Stimulated activated CD4-positive, alpha-beta T cell treated with anti-CD3 and anti-CD28 coated beads, Interleukin-1b, Interleukin-23, amount 100 ng/mL, for 4 hours (primary cell): ENCODE measurements at places on chromosomes 6 and 20.

DNA sequence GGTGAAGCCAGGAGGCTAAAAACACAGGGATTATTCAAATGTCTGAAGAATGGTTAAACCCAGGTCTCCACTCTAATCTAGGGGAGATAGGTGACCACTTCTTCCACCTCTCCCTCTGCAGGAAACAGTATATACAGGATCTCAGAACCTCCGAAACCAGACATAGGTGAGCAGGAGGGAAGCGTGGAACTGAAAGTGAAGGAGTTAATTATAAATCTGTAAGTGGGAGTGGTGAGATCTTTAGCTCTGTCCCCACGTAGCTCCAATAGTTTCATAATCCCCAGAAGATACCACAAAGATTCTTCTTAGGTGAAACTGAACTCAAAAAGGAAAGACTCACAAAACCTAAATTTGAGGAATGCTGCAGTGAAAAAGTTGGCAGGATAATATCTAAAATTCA is 76.8 kb downstream of the THEMIS start:
- DNase-seq: no peak

GRCh38 chr20:50310673-50311051 is 120.0 kb downstream of the CEBPB start:
- DNase-seq: no peak

- DNase-seq: no peak
Measured at GRCh38 chr20:24465730-24466129, 3.7 kb upstream of the SYNDIG1 start.

DNA sequence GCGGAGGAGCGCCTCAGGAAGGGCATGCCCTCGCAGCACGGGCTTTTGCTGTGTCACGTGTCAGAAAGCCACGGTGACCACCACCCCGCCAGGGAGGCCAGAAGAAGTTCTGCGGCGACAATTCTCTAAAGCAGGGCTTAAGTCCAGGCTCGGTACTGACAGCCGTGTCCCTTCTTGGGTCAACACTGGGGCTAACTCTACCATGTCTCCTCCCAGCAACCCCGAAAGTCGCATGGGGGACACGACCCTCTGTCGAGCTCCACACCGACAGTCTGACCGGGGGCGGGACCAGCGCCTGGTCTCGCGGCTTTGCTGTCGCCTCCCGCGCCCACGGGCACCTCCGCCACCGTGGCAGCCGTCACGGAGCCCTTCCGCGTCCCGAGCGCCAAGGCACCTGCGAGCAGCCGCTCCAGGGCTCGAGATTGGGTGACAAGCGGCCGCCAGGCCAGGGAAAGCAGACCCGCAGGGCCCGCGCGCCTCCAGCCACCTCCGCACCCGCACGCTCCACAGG is 534 bp downstream of the NANP start:
- peak; percentile 25 for DNase-seq

GRCh38 chr20:2103461-2104153 is 2.0 kb downstream of the STK35 start:
- no peak for DNase-seq

GRCh38 chr20:42183147-42183546 is 565.0 kb upstream of the CHD6 start:
- no peak for DNase-seq

- DNase-seq: no peak
Measured at GRCh38 chr6:14016432-14016831, 91.7 kb downstream of the RNF182 start.

GRCh38 chr6:29964887-29965562 is 22.7 kb downstream of the HLA-A start:
- peak; percentile 68 for DNase-seq

DNA sequence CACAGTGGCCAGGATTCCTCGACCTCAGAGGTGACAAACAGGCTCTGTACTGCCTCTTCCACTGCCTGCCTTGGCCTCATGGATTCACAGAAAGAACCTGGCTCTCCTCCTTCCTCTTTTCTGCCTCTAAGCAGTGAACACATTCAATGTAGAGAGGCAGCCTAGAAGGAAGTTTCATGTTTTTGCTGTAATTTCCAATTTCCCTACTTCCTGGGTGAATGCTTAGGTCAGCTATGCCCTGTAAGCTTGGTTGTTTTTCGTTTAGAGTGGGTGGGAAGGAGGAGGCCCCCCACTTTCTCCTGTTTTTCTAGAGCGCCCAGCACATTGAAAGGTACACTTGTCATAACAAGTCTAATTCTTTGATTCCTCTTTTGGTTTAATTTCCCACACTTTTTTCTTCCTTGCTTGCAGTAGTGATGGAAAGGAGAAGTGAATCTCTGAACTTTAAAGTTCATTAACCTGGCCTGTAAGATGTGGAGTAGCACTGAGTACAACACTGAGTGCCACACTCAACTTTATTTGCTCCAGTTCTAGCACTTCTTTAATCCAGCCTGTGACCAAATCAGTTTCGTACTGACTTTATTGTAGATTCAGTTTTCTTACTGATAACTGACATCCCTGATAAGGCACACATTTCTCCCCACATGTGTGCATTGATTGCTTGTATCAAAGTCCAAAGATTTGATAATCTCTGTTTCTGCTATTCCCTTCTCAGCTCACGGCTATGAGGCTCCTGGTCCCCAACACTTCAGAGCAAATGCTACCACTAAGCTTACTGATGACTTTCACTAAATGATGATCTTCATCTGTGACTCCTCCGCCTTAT is 100.0 kb upstream of the MAN1A1 start:
- DNase-seq: no peak

DNA sequence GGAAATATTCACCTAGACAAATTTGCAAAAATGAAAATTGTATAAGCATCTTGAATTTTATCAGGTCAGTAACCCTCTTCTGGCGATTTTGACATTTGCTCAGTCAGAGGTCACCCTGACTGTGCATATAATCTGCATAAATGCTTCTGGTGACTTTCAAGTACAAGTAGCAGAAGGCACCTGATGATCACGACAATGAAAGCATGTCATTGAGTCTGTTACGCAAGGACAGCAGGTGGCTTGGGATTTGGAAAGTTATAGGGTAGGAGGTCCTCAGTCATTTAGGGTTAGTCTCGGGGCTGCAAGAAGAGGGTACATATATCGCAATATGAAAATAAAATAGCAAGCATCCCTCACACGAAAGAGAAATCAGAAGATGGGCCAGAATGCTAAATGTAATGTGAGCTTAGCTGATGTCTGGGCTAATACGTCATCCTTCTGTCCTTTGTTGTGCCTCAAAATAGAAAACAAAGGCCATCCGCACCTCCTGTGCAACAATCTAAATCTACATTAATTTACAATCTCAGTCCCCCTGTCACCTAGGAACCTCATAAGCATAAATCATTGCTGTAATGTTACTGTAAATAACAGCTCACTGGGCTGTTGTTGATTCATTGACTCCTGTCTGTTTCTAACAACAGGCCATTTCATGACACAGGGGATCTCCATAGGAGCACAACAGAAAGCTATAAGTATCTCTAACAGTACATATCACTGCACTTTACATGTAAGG is 155.2 kb upstream of the RSPO3 start:
- no peak for DNase-seq

DNA sequence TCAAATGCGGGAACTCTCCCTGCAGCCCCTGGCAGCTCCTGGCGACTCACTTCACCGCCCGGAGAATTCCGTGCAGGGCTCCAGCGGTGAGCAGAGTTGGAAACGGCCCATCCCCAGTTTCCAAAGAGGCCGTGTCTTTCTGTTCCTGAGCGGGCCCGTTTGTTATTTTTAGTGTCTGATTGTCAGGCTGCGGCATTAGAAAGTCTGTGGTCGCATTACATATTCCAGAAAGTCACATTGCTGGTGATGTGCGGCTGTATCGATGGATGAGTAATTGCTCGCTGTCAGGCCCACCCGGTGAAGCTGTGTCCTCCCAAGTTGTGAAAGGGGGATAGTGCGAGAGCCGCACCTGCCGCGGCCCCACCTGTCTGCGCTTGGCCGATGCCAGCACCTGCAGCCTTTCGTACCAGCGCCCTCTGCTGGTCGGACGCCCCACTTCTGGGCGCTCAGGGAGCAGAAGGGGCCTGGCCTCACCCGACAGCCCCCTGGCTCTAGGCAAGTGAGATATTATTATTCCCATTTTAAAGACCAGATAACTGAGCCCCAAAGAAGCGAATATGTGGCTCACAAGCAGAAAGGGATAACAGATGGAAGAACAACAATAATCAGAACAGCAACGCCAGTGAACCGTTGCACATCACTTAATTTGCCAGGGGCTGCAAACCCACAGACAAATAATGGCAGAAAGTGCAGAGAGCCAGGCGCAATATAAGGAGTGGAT is 244.9 kb downstream of the TSHZ2 start:
- DNase-seq: peak; percentile 87

DNA sequence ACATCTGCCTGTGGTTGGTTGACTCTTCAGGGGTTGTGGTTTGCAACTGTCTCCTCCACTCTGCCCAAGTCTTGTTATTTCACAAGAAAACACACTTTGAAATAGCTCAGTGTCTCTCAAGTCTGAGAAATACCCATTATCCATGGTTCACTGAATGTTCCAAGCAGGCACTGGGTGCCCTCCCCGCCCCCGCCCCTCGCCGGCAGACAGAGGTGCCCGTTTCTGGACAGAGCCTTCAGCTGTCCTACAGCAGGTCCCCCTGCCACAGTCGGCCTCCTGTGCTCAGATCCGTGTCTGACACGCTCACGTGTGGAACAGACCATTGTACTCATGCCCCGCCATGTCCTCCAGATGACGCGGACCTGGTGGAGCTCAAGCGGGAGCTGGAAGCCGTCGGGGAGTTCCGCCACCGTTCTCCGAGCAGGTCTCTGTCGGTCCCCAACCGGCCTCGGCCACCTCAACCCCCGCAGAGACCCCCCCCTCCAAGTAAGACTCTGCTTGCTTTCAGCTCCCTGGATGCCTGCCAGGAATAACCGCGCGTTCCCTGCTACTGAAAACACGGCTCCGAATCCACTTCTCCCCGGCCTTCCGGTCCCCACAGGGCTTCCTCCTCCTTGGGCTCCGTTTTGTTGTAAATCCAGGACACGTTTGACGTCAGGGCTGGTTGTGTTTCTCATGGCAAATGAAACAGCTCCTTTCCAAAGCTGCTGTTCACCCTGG is 81.4 kb downstream of the SERAC1 start:
- no peak for DNase-seq

DNA sequence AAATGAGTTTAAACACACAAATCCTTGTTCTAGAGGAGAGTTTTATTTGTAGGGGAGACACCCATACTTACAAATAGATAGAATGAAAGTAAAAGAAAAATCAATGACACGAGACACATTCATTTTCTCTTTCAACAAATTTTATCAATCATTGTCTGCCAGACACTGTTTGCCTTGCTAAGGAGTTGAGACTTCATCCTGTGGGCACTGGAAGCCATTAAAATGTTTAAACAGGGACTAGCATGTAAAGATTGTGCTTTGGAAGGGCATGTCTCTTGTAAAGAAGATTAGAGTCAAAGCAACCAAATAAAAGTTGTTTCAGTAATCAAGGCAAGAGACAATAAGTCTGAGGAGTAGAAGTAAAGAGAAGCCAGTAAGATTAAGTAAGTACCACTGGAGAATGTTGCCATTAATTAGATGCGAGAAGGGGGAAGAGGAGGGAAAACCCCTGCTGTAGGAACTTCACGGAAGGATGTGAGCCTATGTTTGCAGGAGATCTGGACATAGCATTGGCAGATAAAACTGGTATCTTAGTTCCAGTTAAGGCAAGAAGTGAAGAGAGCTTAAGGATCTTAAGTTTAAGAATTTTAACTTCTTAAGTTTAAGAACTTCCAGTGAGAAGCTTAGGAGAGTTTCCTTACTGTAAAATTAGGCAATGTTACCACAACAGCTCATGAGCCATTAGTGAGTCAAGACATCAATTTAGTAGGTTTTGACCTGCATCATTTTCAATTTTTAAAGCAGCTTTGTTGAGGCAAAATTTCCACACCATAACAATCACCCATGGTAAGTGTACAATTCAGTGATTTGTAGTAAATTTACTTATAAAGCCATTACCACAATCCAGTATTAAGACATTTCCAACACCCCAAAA is 117.0 kb upstream of the UST start:
- DNase-seq: no peak

DNA sequence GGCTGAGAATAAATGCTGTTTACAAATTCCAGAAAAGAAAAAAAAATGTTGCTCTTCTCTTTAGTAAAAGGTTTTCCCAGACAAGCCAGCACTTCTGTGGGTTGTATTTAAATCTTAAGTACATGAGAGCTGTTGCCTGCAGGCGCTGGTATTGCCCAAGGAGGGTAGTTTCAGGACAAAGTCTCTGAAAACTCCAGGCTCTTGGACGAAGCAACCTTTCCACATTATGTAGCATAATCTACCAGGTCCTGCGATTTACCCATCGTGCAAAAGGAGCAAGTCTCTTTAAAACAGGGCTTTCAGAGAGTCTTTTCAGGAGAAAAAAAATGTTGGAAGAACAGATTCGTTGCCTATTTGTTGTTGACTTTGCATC is 65.6 kb downstream of the PLG start:
- DNase-seq: no peak

DNA sequence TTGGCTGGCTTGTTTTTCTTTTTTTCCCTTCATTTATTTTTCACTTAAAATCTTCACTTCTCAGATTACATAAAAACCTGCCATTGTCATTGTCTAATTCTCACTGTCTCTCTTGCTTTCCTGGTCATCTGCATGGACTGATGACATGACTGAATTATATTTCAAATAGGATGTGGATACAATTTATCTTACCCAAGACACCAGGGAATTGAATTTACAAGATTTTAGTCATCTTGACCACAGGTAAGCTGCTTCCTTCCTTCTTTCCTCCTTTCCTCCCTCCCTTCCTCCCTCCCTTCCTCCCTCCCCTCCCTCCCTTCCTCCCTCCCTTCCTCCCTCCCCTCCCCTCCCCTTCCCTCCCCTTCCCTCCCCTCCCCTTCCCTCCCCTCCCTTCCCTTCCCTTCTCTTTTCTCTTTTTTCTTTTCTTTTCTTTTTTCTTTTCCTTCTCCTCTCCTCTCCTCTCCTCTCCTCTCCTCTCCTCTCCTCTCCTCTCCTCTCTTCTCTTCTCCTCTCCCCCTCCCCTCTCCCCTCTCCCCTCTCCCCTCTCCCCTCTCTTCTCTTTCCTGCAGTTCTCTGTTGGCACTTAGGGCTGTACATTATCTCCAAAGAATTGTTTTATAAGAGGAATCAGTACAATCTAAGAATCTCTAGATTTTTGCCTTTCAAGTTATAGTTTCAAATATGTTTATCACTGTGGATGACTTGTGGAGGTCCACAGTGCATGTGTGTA is 171.5 kb downstream of the CARMIL1 start:
- no peak for DNase-seq

DNA sequence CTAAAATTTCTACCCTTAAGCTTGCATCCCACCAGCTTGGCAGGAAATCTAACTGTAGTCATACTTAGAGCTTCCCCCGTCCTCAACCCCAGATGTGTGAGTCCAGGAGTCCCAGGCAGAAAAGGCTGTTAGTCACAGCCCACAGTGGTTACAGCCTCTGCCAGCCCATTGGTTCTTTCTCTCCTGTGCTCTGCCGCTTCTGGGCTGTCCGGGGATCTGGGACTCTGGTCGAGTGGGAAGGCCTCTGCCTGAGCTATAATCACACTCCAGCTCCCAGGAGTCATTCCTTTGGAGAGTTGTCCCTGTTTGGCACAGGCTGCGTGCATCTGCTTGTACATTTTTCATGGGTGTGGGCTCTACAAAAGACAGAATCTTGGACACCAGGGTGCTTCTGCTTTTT is 45.6 kb upstream of the FYN start:
- DNase-seq: no peak
